ENCODE measurements at places on chromosomes 1 and 21.
A peak's percentile ranks its signal among the peaks of the same experiment; 100 is the strongest.

DNA sequence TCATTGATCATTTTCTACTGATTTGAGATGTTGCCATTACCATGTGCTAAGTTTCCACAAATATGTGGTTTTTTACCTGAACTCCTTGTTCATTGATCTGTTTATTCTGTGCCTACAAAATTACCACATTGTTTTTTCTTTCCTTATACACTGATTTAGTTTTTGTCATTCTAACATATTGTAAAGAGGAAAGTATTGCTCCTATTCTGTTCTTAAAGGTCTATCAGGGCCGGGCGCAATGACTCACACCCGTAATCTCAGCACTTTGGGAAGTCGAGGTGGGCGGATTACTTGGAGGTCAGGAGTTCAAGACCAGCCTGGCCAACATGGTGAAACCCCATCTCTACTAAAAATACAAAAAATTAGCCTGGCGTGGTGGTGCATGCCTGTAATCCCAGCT lies 75.1 kb downstream of the CAMTA1 start:
- no peak for DNase-seq

DNA sequence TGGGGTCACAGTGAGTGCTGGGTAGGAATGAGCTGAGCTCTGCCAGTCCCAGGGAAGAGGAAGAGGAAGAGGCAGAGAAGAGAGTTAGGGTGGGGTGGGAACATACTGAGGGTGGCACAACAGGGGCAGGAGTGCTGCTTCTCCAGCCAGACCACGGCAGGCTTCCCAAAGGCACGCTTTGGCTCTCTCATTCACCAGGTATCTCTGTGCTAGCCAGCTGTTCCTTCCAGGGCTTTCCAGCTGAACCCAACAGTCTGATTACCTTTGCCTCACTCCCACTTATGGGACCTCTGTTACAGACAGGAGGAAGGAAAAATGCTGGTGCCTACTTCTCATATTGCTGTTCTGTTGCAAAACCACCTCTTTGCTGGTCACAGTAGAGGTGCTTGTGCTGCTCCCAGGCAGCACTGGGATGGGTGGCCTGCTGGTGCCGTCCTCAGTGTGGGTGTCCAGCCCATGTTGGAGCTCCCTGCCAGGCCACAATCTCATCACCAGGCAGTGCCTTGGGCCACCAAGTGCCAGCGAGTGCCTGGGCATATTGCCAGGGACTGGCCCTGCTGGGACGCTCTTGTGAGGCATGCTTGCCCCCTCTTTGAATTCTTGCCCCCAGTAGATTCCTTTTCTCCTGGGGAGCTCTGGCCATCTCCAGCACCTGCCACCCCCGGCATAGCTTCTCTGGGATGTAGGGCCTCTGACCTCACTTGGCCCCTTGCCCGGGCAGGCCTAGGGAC lies 2.1 kb downstream of the ADORA1 start:
- DNase-seq: peak; percentile 82

- no peak for DNase-seq
Measured at GRCh38 chr1:149997585-149998262, 12.8 kb downstream of the OTUD7B start.

GRCh38 chr1:155012026-155012546 lies 9.5 kb downstream of the ZBTB7B start:
- peak; percentile 81 for DNase-seq

- no peak for DNase-seq
Measured at GRCh38 chr1:116508085-116508983, 62.5 kb downstream of the CD58 start.

GRCh38 chr1:112762541-112763500 lies 47.7 kb upstream of the PPM1J start:
- DNase-seq: no peak

- DNase-seq: no peak
Measured at GRCh38 chr1:198764748-198765147, 125.9 kb downstream of the PTPRC start.

DNA sequence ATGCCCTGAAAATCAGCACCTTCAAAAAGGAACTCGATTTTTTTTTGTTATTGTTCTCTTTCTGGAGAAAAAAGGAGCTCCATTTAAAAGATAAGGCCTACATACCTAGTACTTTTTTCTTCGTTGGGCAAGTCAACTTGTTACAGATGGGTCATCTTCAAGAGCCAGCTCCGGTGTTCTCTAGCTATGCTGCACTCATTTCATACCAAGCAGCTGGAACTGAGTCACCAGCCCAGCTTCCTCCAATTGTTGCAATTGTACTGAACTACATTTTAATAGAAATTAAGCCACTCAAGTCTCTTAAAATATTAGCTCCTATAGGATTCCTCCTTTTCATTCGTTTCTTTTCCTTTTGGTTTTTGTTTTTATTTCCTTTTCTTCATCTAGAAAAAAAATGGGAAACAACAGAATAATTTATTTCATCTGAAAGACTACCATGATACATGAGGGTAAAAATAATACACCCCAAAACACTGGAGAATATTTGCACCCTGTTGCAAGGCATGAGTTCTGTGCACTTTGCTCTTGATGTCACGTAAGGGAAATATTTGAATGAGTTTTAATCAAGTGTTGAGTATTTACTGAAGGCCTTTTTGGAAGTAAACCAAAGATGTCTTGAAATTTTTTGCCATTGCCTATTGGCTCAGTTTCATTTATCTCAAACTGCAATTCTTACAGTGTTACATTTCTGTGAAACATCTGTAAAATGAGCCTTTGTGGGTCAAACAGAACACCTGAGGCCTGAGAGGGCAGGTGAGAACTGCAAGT lies 60.5 kb downstream of the CLIC4 start:
- no peak for DNase-seq

DNA sequence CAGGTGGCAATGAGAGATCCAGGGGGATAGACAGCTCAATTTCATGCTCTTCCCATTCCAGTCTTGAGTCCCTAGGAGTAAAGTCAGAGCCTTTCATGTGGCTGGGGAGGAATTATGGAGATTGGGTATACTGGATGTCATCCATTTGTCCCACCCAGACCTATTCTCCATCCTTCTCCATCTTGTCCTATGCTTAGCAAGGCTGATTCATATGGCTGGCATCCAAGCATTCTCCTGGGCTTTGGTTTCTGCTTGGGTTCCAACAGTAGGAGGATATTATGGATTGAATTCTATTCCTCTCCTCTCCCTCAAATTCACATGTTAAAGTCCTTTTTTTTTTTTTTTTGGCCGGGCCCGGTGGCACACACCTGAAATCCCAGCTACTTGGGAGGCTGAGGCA lies 3.8 kb upstream of the CDC20 start:
- no peak for DNase-seq

- DNase-seq: no peak
Measured at GRCh38 chr1:89125913-89126580, at the start of gene GBP2. Gene GBP2, minus strand, starts transcription at chr1:89126114. Its CDS starts 4,148 bp downstream, at chr1:89121966.

DNA sequence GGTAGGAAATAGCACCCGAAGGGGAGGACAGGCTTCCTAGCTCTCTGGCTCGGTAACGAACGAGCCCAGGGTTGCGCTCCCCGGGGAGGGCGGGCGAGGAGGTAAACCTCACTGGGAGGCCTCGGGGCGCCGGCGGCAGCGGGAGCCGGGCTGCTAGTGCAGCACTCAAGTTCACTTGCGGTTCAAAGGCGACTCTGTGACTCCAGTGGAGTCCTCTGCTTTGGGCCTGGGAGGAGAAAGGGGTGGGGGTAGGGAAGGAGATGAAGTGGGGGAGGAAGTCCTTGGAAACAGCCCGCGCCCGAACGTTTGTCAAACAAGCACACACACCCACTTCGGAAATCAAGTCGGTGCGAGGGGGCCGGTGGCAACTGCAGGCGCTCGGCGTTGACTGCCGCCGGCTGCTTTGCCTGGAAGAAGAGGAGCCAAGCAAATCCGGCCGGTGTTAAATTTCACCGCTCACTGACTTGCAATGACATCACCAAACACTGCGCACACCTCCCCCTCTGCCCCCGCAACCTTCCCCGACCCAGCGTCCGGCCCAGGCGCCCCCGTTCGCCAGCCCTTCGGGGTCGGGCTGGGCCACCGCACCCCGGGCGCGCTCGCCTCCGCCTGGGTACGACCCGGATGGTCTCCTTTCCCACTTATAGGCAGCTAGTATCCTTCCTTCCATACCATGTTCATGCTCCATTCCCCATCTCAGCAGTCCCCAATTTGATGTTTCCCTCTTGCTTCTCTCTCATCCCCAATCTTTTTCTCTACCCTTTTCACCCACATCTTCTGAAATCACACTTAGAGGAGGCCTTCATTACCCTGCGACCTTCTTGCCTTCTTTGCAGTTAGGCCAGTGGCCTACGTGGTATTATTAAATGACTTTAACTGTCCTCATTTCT lies at the start of gene COL24A1:
COL24A1 (minus strand) TSS at position 207 of the 890 bp plus-strand sequence. CDS start 376 bp downstream, outside the sequence.
- DNase-seq: peak; percentile 58

- no peak for DNase-seq
Measured at GRCh38 chr1:201945157-201945556, 1.2 kb downstream of the LMOD1 start.

DNA sequence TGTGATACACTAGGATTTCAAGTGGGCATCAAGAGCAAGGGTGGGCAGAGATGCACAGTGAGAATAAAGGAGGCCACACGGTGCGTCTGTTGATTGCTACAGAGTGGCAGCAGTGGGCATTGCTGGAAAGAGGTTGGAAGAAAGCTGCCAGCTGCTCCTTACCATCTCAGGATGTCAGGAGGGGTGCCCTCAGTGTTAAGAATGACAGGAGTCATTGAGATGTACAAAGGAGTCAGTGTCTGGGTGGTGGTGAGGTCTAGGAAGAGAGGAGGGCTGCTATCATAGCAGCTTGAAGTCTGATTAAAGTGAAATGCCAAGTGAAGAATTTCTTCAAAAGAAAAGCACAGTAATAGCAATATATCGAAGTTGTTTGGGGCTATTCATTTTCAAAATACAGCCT lies 992.7 kb downstream of the TTLL7 start:
- no peak for DNase-seq

- no peak for DNase-seq
Measured at GRCh38 chr1:99570486-99571089, 75.3 kb upstream of the PALMD start.

DNA sequence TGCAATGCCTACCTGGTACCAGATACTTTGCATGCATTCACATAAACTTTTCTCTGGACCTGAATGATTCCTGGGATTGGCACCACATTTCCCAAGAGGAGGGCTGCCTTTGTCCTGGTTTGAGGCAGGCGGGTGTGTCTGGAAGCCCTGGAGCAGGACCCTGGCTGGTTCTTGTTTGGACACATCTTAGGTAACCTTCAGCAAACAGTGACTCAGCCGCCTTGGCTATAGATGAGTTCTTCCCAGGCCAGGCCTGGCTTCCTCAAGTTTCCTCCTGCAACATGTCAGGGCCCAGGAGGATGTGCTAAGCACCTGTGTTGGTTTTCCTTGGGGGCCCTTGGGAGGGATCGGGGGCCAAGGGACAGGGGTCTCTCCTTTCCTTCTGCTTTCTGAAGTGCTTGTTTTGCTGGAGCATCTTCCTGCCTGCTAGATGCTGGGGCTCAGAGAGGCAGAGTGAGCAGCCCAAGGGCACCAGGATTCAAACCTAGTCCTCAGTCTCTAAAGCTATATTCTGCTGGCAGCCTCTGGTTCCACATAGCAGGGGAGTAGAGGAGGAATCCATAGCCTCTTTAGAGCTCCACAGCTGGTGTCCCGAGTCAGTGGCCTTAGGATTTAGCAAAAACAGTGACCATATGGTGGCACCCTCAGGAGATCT lies 38.2 kb downstream of the PAX7 start:
- DNase-seq: no peak

DNA sequence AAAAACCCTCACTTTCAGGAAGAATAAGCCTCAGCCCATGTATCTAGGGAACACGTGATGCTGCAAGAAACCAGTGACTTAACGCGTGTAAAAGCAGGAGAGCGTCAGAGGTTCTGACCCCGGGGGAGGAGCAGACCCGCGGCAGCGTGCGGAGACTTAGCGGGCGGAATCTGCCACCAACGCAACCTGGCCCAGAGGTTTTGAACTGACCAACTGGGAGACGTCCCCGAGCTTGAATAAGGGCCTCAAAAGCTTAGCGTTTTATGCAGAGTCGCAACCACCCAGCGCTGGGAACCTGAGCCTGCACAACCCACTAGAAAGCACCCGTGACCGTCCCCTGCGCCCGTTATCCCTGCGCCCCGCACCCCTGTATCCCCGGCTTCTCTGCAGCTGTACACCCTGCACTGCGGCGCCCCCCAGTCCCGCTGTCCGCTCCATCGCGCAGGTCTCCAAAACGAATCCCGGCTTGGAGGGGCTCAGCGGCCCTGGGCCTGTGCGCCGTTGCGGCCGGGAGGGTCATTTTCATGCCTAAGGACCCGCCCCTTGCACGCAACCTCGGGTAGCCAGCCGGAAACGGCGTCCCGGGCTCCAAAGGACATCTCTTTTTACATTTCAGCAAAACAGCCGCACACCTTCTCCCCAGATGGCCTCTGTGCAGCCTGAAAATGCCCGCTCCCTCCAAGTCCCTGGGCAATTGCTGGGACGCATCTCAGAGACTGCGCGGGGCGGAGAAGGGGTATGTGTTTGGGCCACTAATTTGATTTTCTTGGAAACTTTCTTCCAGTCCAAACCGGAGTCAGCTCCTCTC lies 29.4 kb upstream of the TRIM17 start:
- DNase-seq: no peak

- no peak for DNase-seq
Measured at GRCh38 chr1:51928896-51929295, 50.4 kb upstream of the NRDC start.

- DNase-seq: no peak
Measured at GRCh38 chr1:37481289-37482003, 7.1 kb downstream of the ZC3H12A start.

DNA sequence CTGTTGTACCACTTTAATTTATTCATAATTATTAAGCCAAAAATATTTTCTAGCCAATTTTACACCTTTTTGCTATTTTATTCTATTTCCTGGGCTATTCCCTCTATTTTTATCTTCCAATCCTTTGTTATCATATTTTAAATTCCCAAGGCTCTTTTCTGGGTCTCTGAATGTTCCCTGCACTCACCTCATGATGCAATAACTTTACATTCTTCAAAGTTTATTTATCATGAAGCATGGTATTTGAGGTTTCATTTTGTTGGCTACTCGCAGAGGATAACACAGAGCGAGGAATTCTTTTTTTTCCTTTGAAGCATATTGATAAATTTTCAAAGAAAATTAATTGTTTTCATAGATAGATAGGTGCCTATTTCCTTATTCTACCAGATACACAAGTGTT lies 489.8 kb upstream of the TMPRSS15 start:
- no peak for DNase-seq

DNA sequence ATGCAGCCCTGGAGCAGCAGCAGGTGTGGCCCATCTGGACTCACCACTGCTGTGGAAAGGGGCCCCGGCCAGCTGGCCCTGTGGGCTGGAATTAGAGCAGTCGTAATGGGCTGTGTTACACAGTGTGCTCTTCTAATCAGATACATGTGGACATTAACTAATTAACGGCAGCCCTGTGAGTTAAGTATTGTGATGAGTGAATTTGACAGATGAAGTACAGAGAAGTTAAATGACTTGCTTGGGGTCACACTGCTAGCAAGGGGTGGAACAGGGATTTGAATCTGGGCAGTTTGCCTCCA lies 58.6 kb downstream of the MDM4 start:
- peak; percentile 82 for DNase-seq

All from SK-N-SH (cell line).